ENCODE measurements at places on chromosomes 12 and 14. TPM values are rescaled to one million over a fixed set of nuclear protein-coding genes. Genes with fewer than 3 reads are reported as not detected.

The MGP gene
- not detected for total RNA-seq

The TXNRD1 gene
- total RNA-seq = 99.6 TPM

DNA sequence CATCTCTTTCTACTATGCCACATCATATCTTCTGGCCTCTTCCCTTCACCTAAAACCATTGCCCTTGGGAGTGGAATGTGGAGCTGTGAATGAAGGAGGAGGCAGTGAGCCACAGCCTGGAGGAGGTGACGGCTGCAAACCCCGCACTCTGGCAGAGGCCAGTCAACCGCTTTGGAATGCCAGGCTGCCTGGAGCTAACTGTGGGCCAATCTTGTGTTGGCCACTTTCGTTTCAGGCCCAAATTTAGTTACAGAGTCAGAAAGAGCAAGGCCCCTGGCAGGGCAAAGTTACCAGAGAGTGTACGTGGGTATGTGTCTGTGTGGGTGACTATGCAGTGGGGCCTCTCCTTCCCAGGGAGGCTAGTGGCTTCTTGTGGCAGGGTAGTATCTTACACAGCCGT lies 40.1 kb downstream of the CACNA1C start:
- DNase-seq = no peak
- H3K4me3 ChIP-seq = no peak overlapping the region
- peaks cover 3% of the 10 kb centered on the region for H3K4me1 ChIP-seq

DNA sequence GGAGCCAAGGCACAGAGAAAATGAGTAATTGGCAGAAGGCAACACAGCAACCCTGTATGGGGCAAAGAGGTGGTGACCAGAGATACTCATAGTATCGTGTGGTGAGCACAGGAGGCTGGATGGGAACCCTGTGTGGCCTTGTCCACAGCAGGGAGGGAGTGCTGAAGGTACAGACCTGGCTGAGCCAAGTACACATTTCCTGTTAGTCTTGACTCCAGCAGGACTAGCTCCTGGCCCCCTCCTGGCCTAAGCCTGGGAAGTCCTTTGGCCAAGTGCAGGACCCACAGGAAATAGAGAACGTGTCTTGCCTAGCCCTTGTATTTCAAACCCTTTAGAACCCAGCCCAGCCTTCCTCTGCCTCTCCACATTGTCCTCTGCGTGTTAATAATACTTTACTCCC lies 289.8 kb upstream of the PWP1 start:
- H3K27ac ChIP-seq = no peak overlapping the region
- no peak for DNase-seq
- H3K4me1 ChIP-seq = peaks cover 58% of the 10 kb centered on the region
- H3K36me3 ChIP-seq = peaks cover 1% of the 10 kb centered on the region
- no peak overlapping the region for H3K4me3 ChIP-seq

Data from activated CD4-positive, alpha-beta T cell treated with anti-CD3 and anti-CD28 coated beads, Interleukin-2, amount 10 ng/mL, durations not matched to agents 24 days and 14 days (primary cell).